Skeletal muscle cell (primary cell): ENCODE measurements at places on chromosomes 16 and 17.

- DNase-seq, result peak; percentile 90
These were observed 58.0 kb downstream of the ASIC2 start for GRCh38 chr17:33234930-33235685.

DNA sequence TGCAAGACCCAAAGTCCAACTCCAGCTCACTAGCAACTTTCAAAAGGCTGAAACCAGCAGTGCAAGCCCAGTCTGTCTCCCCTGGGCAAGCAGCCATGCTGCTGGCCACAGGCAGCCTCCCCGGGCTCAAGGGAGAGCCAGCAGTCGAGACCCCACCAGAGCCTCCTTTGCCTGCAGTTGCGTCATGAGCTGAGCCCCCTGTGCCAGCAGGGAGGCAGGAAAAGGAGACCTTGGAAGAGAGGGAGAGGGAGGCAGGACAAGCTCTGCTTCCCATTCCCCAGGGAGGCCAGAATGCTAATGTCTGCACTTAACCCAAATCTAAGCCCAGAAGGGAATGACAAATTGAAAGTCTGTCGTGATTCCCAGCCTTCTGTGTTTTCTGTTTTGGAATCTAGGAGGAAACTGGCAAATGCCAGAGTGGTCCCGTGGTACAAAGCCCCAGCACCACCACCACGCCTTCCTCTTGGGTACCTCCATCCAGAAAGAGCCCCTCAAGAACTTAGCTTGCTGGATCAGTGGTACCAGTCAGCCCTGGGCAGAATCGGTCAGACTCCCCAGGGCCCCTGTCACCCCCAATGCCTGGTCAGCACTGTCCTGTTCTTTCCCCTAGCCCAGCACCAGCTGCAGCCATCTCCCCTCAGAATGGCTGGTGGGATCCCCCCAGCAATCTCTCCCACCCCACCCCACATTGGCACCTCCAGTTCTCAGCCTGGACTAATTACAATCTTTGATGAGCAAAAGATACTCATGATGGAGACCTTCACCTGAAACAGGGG lies 99.3 kb upstream of the TNRC6C start:
- no peak for DNase-seq

- no peak for DNase-seq
These were observed 103.0 kb downstream of the RAB11FIP4 start for GRCh38 chr17:31494259-31495021.

- no peak for DNase-seq
These were observed 79.1 kb downstream of the RAB11FIP4 start for GRCh38 chr17:31470592-31470991.

- DNase-seq, result no peak
These were observed at the start of gene BCL6B for GRCh38 chr17:7022781-7023571. Gene BCL6B (plus strand): TSS chr17:7023050. CDS start chr17:7023672, 622 bp downstream.

DNA sequence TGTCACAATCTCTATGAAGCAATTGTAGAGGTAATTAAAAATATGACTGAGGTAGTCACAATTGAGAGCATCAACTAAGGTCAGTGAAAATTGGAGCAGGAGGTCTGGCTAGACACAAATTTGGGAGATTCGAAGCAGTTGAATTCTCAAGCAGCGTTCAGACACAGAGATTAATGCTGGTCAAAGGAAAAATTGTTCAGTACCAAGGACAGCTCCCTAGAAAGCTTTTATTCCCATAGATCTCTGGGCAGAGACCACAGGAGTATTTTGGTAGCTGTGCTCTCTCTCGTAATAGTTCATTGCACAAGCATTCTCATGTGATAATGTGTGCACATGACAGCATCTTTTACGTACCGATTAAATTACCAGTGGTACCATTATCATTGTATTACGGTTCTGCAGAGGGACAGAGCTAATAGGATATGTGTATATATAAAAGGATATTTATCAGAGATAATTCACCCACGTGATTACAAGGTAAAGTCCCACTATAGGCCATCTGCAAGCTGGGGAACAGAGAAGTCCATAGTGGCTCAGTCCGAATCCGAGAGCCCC lies 387.5 kb upstream of the HSBP1 start:
- DNase-seq, result peak; percentile 7

- DNase-seq, result no peak
These were observed 4.9 kb downstream of the TBX2 start for GRCh38 chr17:61404663-61404912.

- DNase-seq, result no peak
These were observed 32.6 kb downstream of the PLXDC1 start for GRCh38 chr17:39118674-39119419.

DNA sequence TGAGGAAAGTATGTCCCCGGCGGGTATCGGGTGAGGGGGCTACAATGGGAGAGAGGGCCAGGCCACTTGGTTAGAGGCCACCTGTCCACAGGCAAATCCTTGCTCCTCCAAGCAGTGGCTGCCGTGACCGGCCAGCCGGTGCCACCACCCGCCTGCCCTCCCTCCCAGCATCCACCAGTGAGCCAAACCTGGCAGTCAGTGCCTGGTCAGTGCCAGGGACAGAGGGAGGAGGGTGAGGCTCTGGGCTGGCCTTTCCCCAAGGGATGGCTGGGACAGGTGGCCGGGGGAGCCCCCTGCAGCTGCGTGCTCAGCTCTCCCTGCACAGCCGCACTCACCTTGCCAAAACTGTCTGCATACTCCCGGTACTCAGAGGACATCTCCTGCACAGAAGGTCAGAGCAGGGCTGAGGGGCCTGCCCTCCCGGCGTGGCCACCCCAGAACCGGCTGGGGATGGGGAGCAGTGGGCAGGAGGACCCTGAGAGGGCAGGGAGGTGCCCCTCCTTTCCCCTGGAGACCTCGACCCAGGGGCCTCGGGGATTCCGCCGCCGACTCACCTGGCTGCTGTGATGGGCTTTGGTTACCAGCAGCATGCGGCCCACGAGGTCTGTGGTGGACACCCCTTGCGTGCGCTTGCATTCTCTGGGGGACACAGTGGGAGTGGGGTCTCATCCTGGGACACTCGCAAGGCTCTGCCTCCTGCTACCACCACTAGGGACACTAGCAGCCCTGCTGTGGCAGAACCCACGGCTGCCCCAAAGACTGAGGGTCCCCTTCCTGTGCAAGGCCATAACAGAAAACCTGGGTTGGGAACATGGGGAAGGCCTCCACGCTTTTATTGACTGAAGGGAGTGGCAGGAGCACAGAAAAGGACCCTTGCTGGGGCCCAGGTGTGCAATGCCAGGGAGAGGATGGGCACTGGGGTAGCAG lies 3.7 kb downstream of the PCYT2 start:
- no peak for DNase-seq

DNA sequence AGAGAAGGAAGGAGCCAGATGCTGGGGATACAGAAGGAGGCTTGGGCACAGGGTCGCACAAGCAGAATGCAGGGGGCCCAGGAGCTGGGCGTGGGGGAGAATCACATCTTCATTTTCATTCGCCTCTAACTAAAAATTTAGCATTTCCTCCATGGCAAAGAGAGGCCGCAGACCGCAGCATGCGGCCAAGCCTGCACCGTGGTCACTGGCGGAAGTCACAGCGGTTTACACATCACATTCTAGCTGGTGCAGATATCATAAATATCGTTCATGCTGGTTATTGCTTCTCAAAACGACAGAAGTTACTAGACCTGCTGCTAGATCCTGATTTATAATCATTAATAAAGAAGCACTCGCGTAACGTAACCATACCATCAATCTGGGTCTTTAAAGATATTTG lies 162.0 kb downstream of the NTN1 start:
- no peak for DNase-seq

GRCh38 chr17:81445642-81446503 lies 50.6 kb downstream of the BAHCC1 start:
- no peak for DNase-seq

DNA sequence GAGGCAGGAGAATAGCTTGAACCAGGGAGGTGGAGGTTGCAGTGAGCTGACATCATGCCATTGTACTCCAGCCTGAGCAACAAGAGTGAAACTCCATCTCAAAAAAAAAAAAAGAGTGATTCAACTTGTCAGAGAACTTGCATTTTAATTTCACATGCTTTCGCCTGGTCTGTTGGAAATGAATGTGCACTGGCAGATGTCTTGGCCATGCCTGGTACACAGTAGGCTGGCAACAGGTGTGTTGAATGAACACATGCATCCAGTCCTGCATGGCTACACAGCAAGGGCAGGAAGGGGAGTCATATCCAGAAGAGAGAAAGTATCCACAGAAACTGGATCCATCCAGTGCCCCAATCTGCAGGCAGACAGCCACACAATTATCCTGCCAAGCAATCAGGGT lies 11.5 kb downstream of the COG4 start:
- no peak for DNase-seq

DNA sequence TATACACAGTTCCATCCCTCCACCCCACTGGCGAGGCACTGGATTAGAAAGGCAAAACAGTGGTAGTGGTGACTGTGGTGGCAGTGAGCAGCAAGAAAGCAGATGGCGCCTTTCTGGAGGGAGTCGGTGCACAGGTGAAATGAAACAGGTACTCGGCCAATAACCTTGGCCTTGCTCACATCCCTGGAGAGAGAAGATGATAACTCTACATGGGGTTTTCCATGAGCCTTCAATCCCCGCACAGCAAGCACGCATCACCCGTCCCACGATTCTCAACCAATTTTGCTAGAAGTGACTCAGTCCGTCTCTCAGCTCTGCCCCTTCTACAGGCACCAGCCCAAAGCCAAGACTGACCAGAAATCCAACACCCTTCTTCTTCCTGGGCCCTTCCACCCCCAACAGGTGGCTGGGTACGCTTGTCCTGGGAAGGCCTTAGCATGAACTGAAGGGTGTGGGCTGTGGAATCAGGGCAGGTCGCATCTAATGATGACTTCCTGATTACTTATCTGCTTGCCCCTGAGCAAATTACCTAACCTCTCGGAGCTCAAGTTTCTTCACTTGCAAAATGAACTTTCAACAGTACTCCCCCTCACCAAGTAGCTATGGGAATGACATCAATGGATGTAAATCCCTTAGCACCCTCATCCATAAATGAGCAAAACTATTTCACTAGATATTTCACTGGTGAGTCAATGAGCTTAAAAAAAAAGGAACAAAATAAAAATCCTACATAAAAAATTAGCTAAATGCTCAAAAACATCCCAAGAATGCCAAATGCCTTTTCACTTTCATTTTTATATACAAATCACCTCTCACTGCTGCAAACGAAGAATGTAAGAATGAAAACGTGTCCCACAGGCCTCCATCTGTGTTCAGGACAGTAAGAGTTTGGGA lies 18.0 kb downstream of the XPO6 start:
- DNase-seq, result peak; percentile 86

- peak; percentile 85 for DNase-seq
These were observed 20.1 kb downstream of the COX11 start for GRCh38 chr17:54948380-54948779.

- DNase-seq, result no peak
These were observed 4.2 kb upstream of the RDM1 start for GRCh38 chr17:35934760-35935159.

- no peak for DNase-seq
These were observed 219.2 kb downstream of the RBFOX3 start for GRCh38 chr17:79391376-79392233.

GRCh38 chr16:73378471-73378870 lies 330.5 kb upstream of the ZFHX3 start:
- DNase-seq, result no peak

GRCh38 chr16:3348547-3349167 lies 7.0 kb upstream of the OR2C1 start:
- DNase-seq, result no peak

GRCh38 chr16:87201052-87201451 lies 116.1 kb downstream of the C16orf95 start:
- peak; percentile 98 for DNase-seq

DNA sequence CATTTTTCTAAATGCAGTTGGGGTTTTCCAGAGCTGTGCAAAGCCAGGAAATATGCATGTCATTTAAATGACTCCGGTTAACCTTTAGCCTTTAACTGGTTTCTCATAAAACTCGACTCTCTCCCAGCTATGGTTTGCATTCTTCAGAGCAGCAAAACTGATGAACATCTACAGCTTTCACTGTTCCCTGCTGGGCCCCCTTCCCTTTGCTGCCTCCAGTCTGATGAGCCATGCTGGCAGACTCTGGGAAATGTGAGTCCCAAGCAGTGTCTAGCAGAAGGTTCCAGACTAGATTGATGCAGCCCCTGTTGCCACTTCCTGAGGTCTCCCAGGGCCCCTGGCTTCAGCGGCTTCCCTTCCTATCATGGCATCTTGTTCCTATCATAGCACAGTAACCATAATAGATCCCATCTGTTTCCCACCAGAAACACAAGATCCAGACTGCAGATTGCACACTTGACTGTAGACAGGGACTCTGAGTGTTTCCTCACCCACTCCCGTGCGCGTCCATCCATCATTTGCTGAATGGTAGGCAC lies 135.4 kb downstream of the CLEC16A start:
- DNase-seq, result peak; percentile 86

DNA sequence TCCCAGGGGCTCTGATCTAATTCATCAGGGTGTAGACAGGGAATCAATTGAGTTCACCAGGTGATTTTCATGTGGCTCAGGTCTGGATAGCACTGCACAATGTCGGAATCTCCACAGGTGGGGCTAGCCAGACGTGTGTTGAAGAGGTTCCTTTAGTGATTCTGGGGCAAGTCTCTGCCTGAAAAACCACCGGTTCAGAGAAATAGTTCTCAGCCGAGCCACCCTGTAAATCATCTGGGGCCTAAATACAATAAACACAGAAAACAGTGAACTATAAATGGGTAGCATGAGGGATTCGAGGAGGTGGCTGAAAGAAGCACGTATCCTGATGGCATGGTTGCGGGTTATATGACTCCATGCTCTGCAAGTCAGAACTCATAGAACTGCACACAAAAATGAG lies 21.3 kb downstream of the ASPA start:
- no peak for DNase-seq

DNA sequence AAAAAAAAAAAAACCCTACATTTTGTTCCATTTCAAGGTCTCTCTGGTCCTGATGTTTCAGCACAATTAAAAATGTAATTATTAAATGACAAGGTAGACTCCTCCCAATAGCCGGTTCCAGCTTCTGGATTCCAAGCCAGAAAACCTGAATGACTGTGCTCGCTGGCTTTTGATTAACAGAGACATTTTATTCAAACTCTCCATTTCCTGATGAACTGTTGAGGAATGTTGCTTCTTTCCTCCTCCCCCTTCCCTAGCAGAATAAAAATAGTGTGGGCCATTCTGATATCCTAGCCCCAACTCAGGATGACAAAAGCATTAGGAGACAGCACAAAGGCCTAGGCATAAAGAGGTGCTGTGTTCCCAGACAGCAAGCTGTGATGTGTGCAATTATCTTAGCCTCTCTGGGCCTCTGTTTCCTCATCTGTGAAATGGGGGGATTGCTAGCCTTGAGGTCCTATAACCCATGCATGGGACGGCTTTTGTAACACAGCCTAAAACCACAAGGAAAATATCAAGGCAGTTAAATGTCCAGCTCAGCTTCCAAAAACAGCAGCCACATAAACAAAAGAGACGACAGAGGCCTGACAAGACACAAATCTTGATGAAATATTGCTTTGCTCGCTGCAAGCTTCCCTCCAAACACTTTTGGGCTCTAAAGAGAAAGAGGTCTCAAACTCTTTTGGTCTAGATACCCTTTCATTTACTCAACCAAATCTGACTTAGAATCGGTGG lies 127.2 kb upstream of the RCVRN start:
- no peak for DNase-seq

- DNase-seq, result no peak
These were observed 2.1 kb downstream of the SRSF2 start for GRCh38 chr17:76735006-76735405.
